ENCODE measurements at places on chromosomes 12 and 14.

DNA sequence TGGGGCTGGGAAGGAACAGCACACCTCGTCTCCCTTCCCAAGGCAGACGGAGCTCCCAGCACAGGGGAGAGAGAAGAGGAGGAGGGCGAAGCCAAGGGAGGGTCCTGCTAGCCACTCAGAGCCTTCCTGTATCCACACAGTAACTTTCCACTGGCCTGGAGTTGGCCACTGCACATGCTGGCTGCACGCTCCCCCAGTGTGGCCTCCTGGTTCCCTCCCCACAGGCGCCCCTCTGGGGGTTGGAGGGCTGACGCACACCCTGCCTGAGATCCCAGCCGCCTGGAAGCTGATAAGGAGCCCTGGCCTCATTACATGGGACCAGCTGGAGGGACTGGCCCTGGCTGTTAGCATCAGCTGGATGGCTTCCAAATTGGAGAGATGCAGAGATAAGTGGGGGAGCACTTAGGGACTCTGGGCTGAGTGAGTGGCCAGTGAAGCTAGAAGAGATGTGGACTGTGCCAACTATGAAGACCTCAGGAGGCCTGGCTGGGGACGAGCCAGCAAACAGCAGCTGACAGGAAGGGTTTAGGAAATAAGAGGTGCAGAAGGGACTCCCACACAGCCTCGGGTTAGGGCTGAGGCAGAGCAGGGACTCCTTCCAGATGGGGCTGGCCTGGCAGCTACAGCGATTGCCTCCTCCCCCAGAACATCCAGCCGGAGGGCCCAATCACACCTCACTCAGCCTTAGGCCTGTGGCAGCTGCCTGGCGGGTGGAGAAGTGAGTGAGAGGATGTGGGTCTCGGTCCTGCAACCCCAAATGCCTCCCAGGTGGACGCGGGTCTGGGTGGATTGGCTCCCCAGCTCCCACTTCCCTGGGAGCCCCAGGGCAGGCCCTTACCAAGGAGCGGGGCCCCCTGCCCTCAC lies 26.3 kb upstream of the BCDIN3D start:
- DNase-seq: peak; percentile 55

DNA sequence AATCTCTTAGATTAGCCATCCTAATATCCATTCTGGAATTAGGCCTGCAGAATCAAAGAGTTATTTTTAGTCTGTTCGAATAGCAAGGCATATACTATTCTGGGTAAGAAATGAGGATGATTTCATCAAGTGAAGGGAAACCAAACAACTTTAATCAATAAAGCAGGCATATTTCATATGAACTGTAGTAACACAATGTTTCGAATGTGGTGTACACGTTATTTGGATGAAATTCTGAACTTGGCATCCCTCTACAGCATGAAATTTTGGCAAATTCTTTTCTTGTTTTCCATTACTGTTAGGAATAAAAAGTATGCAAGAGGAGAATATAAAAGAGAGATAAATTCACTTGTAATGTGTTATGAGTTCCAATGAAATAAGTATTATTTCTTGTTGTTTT lies 1233.3 kb upstream of the SEL1L start:
- no peak for DNase-seq

DNA sequence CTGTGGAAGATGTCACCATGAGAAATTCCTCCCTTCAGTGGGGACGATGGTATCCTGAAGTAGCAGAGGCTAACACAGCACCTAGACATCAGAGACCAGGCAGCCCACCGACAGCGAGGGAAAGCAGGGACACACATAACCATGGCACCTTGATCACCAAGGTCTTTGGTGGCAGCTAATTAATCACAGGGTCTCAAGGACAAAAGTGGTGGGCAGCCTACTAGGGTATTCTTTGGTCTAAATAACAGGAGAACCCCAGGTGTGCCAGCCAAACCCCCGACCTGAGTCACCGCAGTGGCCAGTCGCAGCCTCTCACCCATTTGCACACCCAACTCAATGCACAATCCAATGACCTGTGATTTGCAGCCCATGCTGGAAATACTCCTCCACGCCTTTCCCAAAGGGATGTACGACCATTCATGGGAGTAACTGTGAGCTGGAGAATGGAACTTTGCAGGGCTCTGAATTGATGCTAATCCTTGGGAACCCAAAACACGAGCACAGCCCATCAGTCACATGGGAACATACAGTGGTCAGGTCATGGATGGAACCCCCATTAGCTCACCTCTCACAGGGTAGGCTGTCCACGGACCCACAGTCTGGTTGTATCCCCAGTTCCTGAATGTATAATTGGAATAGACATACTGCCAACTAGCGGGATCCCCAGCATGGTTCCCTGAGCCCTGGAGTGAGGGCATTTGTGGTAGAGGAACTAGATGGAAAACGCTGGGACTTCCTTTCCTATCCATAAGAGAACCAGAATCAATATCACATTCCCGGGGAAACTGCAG lies 58.7 kb upstream of the C14orf180 start:
- DNase-seq: no peak

DNA sequence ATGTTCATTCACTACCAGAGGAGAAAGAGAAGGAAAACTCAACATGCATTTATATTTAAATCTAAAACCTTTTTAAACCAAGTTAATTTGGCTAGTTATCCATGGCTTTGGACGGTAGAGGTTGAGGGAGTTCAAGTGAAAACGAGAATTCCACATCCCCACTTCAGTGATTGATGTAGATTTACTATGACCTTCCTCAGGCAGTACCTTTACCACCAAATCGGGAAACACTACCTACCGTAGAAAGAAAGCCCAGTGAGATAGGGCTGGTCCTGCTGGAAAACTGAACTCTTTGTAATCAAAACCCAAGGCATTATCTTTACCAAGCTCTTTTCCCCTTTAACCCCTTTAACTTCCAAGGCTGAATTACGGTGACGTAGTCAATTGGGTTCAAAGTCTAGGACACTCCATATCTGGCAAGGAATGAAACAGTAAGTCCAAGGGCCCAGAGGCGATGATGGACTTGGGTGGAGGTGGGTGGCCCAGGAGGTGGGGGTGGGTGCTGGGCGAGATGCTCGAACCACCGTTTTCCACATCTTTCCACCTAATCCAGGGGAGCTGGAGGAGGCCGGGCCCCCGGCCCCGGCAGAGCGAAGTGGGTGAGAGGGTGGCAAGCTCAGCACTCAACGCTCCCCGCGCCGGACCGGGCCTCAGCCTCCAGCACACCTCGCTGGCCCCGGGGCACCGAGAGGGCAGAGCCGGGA lies 618 bp downstream of the SEC23A start:
- peak; percentile 26 for DNase-seq

- DNase-seq: no peak
These were observed 60.8 kb downstream of the ANO2 start for GRCh38 chr12:5884285-5884684.

- DNase-seq: no peak
These were observed 352.6 kb downstream of the BMP4 start for GRCh38 chr14:53603994-53604393.

DNA sequence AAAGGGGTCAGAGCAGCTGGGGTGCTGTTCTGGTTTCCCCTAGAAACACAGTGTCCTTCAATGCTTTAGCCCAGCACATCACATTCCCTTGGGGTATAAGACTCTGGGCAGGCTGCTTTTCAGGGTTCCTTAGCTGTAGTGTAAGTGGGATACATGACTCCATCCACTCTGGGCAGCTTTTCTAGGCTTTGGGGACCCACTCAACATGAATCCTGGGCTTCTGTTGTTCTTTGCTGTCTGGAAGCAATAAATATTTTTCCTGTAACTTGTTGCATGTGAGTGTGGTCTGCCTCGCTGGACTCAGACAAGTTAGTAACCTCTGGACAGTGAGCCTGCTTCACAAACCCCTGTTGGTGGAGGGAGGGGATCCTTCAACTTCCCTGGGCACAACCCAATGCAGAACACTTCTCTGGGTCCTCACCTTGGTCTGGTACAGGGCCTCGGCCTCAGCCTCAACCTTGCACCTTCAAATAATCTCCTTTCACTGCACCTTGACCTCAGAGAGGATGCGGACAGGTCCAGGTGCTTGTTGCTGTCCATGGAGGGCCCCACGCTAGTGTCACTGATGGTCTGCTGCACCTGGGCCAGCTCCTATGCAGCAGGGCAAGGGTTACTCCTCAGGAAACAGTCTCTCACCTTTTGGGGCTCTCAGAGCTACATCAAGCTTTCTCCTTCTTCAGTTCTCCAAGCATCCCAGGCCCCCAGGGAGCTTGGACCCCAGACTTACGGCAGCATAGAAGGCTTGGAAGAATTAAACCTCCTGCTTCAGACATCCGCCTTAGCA lies 13.5 kb upstream of the KRT73 start:
- no peak for DNase-seq

GRCh38 chr14:90003526-90004307 lies 48.0 kb downstream of the TDP1 start:
- DNase-seq: no peak

- no peak for DNase-seq
These were observed 179.1 kb upstream of the OTX2 start for GRCh38 chr14:56989359-56989758.

DNA sequence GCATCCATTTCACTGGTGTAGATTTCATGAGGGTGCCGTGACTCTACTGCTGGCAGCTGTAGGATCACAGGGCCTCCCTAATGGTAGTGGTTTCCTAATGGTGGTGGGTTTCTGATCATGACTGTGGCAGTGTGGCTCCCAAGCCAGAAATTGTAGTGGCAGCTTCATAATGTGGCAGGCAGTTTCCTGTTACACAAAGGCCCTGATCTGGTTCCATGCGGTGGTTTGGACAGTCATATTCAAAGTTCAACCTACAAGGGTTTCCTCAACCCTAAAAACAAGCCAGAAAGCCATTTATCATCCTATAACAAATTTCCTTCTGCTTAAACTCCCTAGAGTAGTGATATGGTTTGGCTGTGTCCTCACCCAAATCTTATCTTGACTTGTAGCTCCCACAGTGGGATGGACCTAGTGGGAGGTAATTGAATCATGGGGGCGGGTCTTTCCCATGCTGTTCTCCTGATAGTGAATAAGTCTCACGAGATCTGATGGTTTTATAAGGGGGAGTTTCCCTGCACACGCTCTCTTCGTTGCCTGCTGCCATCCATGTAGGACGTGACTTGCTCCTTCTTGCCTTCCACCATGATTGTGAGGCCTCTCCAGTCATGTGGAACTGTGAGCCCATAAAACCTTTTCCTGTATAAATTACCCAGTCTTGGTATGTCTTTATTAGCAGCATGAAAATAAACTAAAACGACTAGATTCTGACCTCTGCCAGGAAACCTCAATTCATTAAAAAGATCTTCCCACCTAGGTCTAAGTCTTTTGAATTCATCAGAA lies 257.1 kb downstream of the EFCAB11 start:
- DNase-seq: no peak

- DNase-seq: no peak
These were observed 65.1 kb downstream of the KTN1 start for GRCh38 chr14:55645145-55645544.

DNA sequence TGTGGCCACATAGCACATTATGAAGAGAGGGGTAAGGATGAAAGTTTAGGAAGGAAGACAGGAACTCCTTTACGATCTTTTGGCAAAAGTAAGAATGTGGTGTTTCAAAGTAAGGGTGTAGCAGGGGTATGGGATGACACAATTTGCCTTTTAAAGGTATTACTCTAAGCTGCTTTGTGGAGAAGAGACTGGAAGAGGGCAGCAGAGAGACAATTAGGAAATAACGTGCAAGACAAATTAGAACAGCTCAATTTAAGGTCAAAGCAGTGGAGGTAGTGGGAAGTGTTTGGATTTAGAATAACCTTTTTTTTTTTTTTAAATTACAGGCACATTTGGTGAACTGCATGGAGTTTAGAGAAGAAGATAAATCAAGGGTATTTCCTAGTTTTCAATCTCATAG lies 342.6 kb downstream of the NOVA1 start:
- DNase-seq: peak; percentile 13

GRCh38 chr12:25623816-25624215 lies 70.7 kb upstream of the LMNTD1 start:
- no peak for DNase-seq

- no peak for DNase-seq
These were observed 78.0 kb downstream of the KITLG start for GRCh38 chr12:88501972-88502938.

DNA sequence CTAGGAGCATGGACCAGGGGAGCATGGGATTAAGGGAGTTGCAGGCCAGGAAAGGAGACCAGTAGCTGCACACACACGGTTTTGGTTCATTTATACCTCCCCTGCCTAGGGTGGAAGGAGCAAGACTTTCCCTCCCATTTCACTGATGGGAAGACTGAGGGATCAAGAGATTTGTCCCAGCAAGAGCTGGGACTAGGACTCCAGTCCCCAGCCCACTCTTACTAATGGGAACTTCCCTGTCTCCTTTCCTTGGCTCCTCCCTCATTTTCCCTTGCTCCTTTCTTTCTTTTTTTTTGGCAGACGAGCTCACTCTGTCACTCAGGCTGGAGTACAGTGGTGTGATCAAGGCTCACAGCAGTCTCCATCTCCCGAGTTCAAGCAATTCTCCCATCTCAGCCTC lies 13.0 kb downstream of the SCNN1A start:
- DNase-seq: no peak

- DNase-seq: no peak
These were observed 243.7 kb upstream of the DIO2 start for GRCh38 chr14:80455031-80455430.

DNA sequence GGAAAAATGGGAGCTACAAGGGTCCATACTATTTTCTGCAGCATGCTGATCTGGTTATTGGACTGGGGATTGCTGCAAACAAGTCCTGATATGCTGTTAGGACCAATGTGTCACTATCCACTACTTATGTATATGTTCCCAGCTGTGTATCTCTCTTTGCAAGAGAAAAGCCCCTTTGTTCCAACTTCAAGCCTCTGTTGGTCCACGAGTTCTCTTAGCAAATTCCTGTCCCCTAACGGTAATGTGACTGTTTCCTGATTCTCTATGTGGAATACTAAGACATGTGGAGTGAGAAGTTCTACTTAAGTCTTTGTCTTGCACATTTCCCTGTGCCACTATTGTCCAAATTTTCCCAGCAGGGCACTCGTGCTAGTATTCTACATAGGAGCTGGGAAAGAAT lies 557.7 kb downstream of the FSCB start:
- no peak for DNase-seq

DNA sequence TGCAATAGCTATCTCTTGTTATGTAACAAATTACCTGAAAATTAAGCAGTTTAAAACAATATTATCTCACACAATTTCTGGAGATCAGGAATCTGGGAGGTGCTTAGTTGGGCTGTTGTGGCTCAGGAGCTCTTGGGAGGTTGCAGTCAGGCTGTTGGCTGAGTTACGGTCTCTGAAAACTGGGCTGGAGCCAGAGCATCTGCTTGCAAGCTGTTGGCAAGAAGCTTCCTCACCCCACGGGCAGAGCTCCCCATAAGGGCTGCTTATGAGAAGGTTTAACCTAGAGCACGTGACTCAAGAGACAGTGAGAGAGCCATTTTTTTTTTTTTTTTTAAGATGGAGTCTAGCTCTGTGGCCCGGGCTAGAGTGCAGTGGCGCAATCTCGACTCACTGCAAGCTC lies 346.8 kb downstream of the ATP23 start:
- DNase-seq: no peak

- no peak for DNase-seq
These were observed 154.2 kb downstream of the APAF1 start for GRCh38 chr12:98799146-98799810.

DNA sequence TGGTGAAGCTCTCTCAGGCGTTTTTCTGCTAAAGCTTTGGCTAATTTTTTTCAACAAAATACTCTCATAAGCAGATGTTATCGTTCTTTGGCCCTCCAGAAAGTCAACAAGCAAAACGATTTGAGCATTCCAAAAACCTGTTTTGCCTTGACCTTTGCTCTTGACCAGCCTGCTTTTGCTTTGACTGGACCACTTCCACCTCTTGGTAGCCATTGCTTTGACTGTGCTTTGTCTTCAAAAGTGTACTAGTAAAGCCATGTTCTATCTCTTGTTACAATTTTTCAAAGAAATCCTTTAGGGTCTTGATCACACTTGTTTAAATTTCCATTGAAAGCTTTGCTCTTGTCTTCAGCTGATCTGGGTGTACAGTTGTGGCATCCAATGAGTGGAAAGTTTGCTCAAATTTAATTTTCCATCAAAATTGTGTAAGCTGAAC lies 10.7 kb upstream of the ARID4A start:
- DNase-seq: no peak

Data from HEK293T (cell line).